ENCODE measurements at places on chromosomes 11 and 22. TPM values are rescaled to one million over a fixed set of nuclear protein-coding genes. Genes with fewer than 3 reads are reported as not detected.

GRCh38 chr22:43256569-43256968, 69.6 kb upstream of the TTLL12 start:
- no peak overlapping the region for H3K27ac ChIP-seq
- H3K4me1 ChIP-seq: no peaks in the 10 kb centered on the region
- peaks cover 22% of the 10 kb centered on the region for H3K27me3 ChIP-seq
- no peak for DNase-seq

DNA sequence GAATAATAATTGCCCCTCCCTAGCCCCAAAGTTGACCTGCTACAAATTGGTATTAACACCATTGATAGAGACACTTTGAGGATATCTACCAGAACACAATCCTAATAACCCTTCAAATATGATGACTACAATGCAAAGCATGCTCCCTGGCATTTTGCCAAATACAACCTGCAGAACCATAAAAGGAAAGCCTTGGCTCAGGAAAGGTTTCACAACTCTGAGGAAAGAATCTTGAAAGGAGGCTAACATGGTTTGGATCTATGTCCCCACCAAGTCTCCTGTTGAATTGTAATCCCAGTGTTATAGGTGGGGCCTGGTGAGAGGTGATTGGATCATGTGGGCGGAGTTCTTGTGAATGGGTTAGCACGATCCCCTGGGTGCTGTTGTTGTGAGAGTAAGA, 140.4 kb upstream of the ARHGAP42 start:
- no peaks in the 10 kb centered on the region for H3K36me3 ChIP-seq
- no peaks in the 10 kb centered on the region for H3K4me1 ChIP-seq
- no peak overlapping the region for H3K4me3 ChIP-seq
- no peak for DNase-seq
- H3K27me3 ChIP-seq: no peaks in the 10 kb centered on the region

DNA sequence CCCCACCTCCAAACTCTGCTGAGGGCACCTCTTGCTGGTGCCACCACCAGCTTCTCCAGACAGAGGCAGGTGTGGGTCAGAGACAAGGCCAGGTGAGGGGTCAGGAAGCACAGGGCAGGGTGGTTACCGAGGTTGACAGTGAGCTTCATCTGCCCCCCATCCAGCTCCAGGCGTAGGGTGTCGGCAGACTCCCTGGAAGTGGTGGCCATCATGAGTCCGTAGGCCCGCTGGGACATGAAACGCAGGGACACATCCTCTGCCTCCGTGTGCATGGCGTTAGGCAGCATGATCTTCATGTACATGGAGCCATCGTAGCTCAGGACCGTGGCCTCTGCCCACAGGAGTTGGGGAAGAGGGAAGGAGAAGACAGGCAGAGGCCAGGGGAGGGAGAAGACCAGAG, 62.8 kb downstream of the NRXN2 start:
- peak overlapping the region; percentile 16 for H3K27ac ChIP-seq
- no peaks in the 10 kb centered on the region for H3K4me1 ChIP-seq
- no peak for DNase-seq
- no peaks in the 10 kb centered on the region for H3K36me3 ChIP-seq
- H3K27me3 ChIP-seq: no peaks in the 10 kb centered on the region

DNA sequence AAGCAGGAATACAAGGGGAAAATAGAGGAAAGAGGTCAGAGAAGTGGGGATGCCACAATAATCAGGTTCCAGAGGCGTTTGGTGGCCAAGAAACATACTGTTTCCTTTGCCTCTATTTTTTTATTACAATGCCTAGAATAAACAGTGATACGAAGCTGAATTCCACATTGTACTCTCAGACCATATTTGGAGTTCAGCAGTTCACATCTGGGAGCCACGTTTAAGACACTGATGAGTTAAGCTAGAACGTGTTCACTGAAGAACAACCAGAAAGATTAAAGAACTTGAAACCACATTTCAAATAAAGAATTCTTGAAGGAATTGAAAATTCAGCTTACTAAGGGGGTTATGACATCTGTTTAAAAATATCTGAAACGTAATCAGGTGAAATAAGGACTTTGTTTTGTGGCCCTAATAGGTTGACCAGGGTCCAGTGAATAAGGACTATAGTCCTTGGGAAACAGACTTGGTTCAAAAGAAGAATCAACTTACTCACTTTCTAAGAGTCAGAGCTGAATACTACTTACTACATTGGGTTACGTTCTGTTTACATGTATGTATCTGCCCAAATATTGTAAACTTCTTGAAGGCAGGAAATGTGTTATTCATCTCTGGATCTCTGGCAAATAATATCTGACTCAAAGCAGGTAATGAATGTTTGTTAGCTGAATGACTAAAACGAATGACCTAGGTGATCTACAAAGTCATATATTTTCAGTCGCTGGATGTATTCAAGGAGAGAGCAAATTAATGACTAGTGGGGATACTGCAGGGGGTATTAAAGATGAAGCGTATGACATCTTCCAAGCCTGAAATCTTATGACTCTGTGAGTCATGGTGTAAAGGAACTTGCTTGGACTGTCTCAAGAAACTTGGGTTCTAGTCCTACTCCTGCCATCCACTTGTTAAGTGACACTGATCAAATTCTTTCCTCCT, 247.0 kb upstream of the NARS2 start:
- no peak overlapping the region for H3K27ac ChIP-seq
- H3K36me3 ChIP-seq: no peaks in the 10 kb centered on the region
- H3K4me1 ChIP-seq: no peaks in the 10 kb centered on the region
- H3K4me3 ChIP-seq: no peak overlapping the region
- DNase-seq: no peak
- no peaks in the 10 kb centered on the region for H3K27me3 ChIP-seq

GRCh38 chr22:33971561-33971961, 51.3 kb upstream of the LARGE1 start:
- H3K4me3 ChIP-seq: no peak overlapping the region
- H3K27ac ChIP-seq: no peak overlapping the region
- no peaks in the 10 kb centered on the region for H3K4me1 ChIP-seq
- H3K36me3 ChIP-seq: no peaks in the 10 kb centered on the region
- DNase-seq: no peak

DNA sequence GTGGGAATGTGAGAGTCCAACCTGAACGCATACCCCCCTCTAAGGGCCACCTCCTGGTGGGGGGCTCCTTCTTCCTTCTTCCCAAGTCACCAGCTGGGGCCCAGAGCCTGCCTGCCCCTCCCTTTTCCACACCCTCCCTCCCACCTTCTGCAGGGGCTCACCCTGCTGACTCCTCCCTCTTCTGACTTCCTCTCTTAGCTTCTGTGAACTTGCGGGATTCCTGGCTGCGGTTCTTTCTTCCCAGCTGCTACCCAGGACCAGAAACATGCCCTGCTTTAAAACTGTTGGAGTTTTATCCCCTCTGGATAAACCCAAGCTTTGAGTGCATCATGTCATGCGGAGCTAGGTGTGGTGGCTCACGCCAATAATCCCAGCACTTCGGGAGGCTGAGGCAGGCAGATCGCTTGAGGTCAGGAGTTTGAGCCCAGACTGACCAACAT, 10.2 kb downstream of the LRRC74B start:
- H3K27ac ChIP-seq: no peak overlapping the region
- no peak for DNase-seq
- H3K4me3 ChIP-seq: no peak overlapping the region
- H3K4me1 ChIP-seq: no peaks in the 10 kb centered on the region
- H3K36me3 ChIP-seq: no peaks in the 10 kb centered on the region

Gene SLC25A1
- 23.1 TPM for total RNA-seq

DNA sequence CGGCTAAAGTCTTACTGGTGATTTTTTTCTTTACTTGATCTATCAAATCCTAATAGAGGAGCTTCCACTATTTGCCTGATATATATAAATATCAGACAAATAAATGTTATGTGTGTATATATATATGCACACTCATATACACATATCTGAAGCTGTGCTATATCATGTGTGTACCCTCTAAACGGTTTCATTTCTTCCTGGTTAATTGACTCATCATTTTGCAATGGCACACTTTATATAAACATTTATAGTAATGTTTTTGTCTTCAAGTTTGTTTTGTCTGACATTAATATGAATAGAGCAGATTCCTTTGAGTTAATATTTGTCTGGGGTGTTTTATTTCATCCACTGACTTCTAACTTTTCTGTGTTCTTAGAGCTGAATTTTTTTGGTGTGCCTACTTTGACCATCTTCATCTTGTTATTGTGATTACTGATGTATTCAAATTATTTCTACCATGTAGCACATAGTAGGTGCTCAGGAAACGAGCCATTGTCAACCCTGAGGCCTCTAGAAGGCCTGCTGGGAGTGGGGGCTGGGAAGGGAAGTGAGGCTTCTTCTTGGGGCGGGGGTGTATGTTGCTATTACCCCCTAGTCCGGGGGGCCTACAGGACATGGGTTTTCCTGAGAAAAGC, 82.6 kb downstream of the LRRC32 start:
- no peak for DNase-seq
- no peaks in the 10 kb centered on the region for H3K36me3 ChIP-seq
- H3K27ac ChIP-seq: peak overlapping the region; percentile 65
- H3K27me3 ChIP-seq: no peaks in the 10 kb centered on the region

All from psoas muscle (tissue), 8 donors.